ENCODE measurements at places on chromosomes 4 and X.

DNA sequence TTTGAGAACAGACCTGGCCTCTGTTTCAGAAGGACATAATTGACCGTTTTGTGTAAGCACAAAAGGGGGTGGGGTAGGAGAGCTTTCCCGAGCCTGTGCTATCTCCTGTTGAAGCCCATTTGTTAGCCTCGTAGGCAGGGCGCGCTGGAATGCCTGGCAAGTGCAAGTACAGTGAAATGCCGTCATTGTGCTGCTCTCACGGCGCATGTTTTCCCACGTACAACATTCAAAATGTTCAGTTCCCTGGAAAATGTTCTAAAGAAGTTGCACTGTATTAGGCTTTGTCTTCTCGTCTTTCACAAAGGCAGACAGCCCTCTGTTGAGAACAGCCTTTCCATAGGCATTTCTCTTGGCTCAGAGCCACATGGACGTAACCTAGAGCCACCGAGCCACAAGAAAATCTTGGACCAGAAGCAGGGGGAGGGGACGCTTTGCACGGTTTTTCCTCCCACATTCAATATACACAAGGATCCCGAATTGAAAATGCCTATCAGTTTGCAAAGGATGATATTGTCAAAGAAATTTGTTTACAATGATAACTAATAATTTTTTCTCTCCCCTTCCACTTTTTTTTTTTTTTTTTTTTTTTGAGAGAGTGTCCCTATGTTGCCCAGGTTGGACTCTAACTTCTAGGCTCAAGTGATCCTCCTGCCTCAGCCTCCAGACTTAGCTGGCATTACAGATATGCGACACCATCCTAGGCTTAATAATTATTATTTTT is 54.6 kb upstream of the RAPGEF2 start:
- DNase-seq = no peak

DNA sequence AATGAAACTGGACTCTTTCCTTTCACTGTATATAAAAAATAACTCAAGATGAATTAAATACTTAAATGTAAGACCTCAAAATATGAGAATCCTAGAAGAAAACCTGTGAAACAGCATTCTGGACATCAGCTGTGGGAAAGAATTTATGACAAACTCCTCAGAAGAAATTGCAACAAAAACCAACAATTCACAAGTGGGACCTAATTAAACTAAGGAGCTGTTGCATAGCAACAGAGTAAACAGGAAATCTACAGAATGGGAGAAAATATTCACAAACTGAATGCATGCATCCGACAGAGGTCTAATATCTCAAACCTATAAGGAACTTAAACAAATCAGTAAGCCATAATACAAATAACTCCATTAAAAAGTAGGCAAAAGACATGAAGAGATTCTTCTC is 851.7 kb upstream of the PCDH10 start:
- DNase-seq = no peak

DNA sequence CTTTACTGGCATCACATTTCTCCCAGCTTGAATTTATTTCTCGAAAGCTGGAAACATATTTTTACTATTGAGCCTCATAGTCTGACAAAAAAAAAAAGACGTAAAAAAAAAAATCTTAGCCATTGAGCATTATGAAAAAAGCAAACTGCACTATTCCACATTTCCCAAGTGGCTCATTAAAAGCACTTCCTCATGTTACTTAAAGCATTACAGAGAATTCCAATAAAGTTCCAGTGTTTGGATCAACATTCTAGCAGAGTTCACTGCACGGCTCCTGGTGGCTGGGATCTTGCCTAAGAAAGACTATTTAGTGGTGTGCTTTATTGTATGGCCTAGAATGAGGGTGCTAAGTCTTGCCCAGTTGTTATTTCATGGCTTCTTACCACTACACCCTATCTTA is 476.2 kb downstream of the PPARGC1A start:
- DNase-seq = no peak

DNA sequence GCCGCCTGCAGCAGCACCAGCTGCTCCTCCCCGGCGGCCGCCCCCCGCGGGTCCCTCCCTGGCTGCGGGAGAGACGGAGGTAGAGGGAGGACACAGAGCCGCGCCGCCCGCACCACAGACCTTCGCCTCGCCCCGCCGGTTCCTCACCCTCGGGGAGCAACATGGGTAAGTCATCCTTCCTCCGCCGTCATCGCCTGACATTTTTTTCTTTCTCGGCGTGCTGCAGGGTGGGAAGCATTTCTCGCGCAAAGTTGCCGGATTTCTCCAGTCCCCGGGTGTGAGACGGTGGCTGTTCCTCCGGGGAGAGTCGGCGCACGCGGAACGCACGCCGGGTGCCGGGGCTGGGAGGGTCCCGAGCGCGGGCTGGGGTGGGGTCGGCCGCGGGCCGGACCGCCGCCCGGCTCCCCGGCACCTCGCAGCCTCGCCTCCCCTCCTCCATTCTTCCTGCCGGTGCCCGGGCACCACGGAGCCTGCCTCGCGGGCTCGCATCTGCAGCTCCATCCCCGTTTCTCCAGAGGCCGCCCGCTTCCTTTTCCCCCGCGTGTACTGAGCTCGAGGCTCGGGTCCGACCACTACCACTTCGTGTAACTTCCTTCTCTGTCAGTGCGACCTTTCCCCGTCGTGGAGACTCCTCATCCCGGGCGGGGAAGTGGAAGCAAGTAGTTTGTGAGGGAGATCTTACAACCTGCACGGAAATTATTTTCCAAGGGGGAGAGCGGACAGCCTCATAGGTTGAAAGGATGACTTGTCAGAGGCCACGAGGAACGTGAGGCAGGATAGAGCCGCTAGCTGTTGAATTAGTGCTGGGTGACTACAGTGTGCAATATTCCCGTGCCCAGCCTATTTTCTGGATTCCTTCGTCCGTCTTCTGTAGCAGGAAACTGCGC is 464 bp downstream of the RAP1GDS1 start:
- peak; percentile 17 for DNase-seq

DNA sequence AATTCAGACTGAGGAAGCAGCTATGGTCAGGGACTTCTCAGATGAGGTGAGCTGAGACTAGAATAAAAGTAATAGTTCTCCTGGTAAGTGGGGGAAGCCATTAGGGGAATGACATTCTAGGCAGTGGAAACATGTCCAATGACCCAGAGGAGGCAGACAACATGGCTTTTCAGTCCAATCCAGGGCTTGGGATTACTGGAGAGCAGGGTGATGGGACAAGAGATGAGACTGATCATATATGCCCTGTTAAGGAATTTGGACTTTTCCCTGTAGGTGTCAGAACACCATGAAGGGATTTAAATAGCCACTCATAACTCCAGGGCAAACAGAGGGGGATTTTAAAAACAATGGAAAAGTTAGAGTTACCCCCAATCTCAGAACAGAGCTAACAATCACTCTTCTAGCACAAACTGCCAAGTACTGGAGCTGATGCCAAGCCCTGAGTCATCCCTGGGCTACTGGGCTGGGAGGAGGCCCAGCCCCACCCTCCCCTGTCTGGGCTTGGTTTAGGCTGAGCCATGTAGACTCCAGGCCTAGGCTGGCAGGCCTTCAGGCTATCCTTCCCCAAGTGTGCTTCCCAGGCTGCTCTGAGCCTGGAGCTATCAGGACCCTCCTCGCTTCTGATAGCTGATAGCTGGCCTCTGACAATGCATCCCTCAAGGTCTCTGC is 22.7 kb upstream of the MSN start:
- peak; percentile 13 for DNase-seq

DNA sequence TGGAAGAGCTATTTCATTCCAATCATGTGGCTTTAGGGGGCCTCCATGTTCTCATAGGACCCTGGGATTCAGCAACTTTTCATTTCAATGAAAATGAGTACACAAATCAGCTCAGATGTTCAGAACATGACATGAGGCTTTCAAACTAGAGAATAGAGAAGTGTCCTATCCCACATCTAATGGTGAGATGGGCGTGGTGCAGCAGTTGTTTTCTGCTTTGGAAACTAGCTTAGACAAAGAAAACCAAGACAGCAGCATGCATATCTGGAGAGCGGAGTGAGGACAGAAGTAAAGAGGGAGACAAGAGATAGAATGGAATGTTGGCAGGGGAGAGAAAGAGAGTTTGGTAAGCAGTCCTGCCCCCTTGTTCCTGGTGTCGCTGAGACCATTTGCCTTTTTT is 1009.1 kb upstream of the IGFBP7 start:
- DNase-seq = no peak

DNA sequence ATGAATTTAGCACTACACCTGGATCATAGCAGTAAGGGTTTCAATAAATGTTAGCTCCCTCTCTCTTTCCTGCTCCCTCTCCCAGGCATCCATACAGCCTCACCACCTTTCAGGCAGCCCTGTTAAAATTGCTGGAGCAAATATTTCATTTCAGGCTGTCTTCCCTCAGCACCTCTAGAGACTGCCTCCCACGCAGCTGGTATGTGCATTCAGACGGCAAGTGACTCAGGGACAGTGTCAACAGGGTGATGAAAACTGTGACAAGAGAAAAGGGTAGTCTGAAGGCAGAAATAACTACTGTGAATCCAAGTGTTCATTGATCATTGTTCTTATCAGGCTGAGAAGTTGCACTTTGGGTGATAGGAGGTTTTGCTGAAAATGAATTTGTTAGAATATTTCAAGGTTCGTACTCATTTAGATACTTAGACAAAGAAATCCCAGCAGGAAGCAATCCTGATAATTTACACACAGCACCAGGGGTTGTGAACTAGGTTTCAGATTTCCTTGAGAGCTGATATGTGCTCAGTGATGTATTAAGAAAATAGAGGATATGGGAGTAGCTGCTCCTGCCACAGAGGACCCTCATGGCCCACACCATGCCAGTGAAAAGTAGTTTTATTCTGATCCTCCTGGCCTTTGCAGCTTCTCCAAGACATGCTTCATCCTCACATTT is 424.2 kb downstream of the FGF13 start:
- DNase-seq = no peak

DNA sequence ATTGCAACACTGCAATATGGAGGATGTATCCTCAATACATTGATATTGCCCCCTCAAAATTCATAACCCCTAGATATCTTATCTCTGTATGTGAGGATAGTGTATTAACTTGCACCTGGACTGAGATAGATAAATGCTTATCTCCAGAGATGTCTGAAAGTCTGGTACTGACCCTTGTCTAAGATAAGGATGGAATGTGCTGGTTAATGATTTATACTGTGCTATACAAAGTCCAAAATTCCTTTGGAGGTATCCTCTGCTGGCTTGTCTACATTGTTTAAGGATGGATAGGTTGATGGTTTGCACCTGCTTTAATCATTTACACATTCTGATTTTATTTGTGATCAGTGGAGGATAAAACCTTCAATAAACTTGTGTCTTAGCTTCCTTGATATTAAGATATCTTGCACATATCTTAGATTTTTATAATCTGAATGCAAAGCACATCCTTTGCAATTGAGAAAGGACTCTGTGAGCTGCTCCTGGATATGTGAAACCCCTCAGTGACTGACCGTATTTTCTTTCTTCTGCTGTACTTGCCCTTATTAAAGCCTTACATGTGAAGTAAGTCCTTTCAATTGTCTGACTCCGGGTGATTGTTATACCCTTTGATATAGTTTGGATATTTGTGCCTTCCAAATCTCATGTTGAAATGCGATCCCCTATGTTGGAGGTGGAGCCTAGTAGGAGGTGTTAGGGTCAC is 430.3 kb upstream of the MAOA start:
- DNase-seq = no peak

DNA sequence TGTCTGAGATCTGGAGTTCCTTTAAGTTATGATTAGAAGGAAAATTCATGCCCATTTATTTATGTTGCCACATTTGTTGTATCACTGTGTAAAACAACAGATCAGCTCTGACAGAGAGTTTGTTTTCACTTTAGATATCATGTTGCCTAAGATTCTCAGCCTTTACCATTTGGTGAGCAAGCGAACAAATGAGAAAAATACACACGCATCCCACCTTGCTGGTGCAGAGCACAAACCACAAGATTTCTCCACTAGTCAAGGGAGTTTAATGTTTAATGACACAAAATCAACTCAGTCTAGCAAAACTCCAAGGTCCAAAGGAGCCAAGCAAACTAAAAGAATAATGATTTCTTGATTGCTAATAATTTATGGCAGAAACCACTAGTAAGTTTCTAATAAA is 27.7 kb downstream of the FGF5 start:
- DNase-seq = no peak

DNA sequence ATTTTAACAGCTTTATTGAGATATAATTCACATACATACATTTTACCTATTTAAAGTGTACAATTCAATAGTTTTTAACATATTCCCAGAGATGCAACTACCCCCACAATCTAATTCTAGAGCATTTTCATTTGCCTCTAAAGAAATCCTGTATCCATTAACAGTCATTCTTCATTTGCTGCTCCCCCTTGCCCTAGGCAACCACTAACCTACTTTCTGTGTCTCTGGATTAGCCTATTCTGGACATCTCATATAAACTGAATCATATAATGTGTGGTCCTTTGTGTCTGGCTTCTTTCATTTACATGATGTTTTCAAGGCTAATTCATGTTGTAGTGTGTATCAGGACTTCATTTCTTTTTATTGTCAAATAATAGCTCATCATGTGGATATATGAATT is 105.1 kb upstream of the GRPR start:
- no peak for DNase-seq

DNA sequence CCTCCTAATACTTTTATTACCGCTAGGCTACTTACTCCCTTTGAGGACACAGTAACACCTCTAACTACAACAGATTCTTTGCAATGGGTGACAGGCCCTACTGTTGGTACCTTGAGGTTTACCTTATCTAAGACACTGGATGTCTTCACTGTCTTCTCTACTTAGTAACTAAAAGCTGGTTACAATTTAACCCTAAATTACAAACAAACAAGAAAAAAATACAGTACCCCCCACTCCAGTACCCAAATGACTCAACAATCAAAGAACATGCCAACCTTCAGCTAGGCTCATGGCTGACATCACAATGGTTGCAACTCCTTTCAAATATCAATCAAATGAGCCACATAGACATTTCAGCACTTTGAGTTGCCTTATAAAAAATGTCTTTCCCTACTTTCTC is 198.0 kb downstream of the GUCY2F start:
- DNase-seq = no peak

- DNase-seq = no peak
Observed at GRCh38 chr4:167903291-167903721, 189.0 kb upstream of the ANXA10 start.

GRCh38 chr4:575281-576141 is 584 bp downstream of the TMEM271 start:
- DNase-seq = no peak

GRCh38 chrX:41541386-41541785 is 94.2 kb downstream of the NYX start:
- no peak for DNase-seq

DNA sequence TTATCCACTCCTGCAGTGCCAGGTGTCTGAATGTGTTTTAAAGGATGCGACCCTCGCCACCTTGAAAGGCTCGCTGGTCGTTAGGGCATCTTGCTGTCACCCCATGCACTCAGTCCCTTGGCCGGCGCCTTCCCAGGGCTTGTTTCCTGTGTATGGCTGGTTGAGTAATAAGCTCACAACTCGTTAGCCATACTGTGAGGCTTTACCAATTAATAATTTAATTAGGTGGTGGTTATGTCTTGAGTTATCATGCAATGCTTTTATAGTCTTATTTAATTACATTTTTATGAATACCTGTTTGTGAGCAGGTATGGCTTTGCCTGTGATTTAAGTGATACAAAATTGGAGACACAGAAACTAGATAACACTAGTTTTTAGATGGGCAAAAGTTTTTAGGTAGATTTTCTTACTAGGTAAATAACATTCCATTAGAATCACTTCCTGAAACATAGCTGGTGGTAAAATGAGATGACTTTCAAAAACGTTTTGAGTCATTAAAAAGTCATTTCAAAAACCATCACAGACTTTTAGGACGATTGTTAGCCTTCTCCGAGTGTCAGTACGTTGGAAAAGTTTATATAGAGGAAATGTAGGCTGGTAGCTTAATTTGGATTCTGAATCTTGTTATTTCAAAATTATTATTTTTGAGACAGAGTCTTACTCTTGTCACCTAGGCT is 18.2 kb downstream of the PTTG2 start:
- peak; percentile 12 for DNase-seq

Data from CD4-positive, alpha-beta T cell treated with Interleukin-1 beta for 1 hour (primary cell).